ENCODE measurements at places on chromosomes 1 and 21. TPM values are rescaled to one million over a fixed set of nuclear protein-coding genes. Genes with fewer than 3 reads are reported as not detected.

The LRRC8C gene
- 1.4 TPM for total RNA-seq

The TNFRSF8 gene
- 0.30 TPM for total RNA-seq

- DNase-seq = no peak
Observed at GRCh38 chr1:160891474-160891873, 6.5 kb upstream of the ITLN1 start.

DNA sequence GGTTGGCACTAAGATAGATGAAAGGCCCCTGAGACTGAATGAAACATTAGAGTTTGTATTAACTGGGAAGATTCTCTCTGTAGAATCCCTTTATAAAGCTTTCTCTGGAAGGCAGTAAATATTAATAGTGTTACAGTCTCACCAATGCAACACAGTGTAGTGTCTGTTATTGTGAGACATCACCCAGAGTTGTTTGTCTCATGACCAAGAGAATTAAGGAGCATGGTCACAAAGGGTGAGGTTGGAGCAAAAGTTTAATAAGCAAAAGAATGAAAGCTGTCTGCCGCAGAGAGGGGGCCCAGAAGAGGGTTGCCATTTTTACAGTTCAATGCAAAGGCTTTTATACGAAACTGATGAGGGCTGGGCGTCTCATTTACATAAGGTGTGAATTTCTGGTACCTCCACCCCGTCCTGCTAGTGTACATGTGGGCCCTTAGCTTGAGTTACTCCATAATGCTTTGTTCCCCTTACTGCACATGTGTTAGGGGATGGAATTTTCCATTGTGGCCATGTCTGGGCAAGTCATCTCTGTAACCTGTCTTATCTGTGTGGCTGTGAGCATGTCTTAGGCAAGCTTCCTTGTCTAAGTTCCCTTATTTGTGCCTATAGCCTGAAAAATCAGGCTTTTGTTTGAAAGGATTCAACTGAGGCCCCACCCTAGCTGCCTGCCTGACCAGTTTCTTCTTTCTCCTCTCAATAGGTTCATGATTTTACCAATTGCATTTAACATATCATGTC lies 184.1 kb downstream of the RASAL2 start:
- no peak for DNase-seq

The ZFP69 gene
- 6.9 TPM for total RNA-seq

DNA sequence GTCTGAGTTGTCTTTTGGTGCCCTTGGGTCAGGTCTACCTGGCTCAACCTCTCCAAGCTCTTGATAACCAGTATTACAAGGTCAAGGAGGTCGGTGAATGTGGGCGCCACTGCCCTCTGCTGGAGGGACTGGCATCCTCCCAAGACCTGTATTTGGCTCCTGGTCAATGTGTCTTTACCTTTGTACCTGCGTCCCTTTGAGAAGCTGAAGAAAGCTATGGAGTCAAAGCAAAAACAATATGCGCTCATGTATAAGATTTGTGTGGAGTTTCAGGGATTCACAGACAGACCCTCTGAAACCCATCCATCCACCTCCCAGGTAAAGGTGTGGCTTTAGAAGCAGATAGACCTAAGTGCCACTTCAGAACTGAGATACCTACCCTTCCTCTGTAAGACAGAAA lies 61.8 kb upstream of the NBL1 start:
- peak; percentile 16 for DNase-seq

- DNase-seq = no peak
Observed at GRCh38 chr1:19363536-19364152, 51.5 kb downstream of the SLC66A1 start.

DNA sequence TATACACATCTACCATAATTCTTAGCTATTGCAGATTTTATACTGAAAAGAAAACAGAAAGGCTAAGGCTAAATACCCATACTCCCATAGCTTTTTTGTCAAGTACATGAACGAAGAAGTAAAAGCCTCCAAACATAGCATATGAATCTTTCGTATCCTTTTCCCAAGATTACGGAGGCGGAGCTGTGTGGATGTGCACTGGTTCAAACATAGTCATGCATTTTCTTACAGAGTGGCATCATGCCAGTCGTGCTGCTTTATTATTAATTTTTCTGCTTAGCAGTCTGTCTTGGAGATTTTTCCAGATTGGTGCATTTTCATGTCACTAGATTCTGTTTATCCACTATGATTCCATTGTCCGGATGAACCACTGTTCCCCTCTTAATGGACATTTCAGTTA lies 118.7 kb upstream of the RUNX3 start:
- DNase-seq = no peak

- DNase-seq = no peak
Observed at GRCh38 chr1:119336848-119337247, 31.7 kb upstream of the HAO2 start.

The TMEM61 gene
- not detected for total RNA-seq

GRCh38 chr1:223009406-223009805 lies 133.6 kb downstream of the TLR5 start:
- DNase-seq = no peak

GRCh38 chr1:86567878-86568277 lies 21.0 kb downstream of the CLCA4 start:
- no peak for DNase-seq

The SMCP gene
- total RNA-seq = not detected

DNA sequence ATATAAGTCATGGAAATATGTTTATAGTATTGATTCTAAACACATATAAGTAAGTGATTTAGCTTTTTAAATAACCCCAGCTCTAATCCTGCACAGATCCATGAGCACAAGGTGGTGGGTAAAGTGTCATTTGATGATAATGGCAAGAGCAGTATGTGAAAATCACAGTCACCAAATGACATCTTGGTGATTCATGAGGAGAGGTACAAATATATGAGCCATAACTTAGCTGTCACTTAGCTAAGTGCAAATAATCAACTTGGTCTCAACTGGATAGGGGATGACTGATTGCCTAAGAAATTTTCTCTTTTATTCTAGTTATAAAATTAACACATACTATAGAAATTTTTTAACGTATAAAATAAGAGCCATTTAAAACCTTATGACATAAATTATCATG lies 198.1 kb downstream of the ZZZ3 start:
- no peak for DNase-seq

GRCh38 chr1:188433425-188433824 lies 1604.7 kb downstream of the PLA2G4A start:
- DNase-seq = no peak

GRCh38 chr1:183734543-183735036 lies 70.3 kb upstream of the RGL1 start:
- DNase-seq = no peak

DNA sequence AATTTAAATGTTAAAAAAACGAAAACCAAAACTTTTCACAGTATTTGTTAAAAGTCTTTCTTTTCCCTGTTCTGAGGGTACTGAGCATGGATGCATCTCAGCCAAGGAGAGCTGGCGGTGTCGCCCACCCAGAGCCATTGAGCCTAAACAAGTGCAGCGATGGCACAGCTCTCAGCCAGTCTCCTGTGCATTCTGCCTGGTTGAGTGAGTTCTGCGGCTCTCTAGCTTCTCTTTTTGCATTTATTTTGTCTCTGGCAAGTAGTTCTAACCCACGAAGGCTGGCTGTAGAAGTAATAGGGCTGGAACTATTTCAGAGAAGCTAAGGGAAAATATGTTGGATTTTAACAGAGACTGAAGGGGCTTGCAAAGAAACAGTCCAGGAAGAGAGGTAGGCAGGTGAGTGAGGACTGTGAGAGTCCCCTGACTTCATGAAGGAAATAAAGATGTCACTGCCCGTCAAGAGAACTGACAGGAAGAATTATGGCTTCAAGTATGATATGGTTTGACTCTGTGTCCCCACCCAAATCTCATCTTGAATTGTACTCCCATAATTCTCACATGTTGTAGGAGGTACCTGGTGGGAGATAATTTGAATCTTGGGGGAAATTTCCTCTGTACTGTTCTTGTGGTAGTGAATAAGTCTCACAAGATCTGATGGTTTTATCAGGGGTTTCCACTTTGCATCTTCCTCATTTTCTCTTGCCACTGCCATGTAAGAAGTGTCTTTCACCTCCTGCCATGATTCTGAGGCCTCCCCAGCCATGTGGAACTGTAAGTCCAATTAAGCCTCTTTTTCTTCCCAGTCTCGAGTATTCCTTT lies 35.7 kb upstream of the LIN9 start:
- DNase-seq = no peak

DNA sequence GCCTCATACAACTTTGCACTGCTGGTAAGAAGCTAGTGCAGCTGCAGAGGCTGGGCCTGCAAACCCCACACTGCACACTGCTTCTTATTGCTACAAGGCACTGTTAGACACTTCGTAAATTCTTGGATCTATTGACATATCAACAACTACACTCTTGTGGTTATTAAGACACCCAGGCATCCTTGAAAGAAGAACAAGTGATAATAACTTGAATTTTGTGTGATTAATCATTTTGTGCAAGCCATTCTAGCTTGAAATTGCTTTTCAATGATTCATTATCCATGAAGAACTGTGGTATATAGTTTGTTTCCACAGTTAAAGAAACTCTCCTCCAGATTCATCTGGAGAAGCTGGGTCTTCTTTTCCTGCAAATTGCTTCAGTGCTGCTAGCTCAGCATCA lies 33.7 kb upstream of the IFI44L start:
- no peak for DNase-seq

The GBP2 gene
- total RNA-seq = 3.7 TPM

DNA sequence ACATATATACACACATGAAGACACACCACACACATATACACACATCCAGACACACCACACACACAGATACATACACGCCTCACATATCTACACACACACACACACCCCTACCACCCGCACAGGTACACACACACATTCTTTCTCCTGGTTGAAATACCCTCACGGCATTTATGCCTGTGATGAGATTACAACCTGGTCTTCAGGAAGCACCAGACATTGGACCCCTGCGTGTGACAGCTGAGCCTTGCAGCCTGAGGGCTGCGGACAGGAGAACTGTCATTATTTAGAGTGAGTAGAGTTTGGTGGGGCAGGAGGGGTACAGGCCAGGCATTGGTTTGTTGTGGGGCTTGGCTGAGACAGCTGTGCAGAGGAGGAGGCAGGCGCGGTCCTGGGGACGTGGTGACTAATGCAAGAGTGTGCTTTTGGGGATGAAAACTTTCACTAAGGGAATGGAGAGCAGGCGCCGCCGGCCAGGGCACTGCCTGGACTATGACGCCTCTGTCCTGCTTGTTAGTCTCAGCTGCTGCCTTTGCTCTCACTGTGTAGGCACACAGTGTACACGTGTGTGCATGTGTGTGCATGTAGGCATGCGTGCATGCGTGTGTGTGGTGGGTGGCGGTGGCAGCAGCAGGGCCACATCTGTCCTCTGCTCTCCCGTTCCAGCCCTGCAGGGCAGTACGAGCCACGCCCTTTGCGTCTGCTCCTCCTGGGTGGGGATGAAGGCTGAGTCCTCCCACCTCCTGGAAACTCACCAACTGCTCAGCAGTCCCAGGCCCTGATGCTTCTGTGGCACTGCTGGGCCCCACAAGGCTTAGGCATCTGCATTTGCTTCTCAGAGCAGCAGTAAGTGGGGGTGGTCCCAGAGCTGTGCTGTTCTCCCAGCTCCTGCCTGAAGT lies 57.6 kb downstream of the SPSB1 start:
- no peak for DNase-seq

The PRAMEF5 gene
- total RNA-seq = not detected

GRCh38 chr1:186099336-186100104 lies 275.5 kb downstream of the TPR start:
- no peak for DNase-seq

DNA sequence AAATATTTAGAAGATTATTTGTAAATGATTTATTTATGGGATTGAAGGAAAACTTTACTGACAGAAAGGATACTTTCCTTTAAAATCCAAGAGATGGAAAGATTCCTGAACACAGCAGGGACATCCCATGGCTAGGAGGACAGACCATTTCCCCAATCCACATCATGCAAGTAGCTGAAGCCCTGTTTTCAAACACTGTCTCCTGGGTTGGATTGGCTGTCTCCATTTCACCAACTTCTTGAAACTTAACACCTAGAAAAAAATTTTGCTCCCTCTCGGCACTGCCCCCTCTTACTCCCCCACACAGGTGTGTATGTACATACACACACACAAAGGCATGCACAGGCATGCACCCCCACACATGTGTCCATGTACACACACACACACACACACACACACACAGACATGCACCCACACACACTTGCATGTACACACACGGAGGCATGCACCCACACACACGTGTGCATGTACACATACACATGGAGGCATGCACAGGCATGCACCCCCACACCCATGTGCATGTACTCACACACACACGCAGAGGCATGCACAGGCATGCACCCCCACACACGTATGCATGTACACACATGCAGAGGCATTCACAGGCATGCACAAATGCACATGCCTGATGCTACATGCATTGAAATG lies 320.0 kb downstream of the CHRM3 start:
- no peak for DNase-seq

DNA sequence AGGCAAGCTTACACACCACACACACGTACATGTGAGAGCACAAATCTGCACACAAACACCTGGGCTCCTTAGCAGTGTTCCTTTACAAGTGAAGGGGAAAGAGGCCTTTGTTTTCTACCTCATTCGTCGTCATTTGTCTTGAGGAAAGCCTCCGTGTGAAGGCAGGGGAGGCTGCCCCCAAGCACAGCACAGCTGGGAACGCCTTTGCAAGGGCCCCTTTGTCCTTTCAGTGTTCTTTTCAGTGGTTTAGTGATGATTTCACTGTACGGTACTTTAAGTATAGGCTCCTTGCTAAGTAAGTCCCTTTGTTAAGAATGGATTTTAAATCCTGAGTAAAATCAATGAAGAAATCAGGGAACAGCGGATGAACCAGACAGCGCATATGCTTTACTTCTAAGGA lies 94.1 kb downstream of the PGBD5 start:
- no peak for DNase-seq

GRCh38 chr1:60956520-60956919 lies 125.8 kb upstream of the NFIA start:
- no peak for DNase-seq

DNA sequence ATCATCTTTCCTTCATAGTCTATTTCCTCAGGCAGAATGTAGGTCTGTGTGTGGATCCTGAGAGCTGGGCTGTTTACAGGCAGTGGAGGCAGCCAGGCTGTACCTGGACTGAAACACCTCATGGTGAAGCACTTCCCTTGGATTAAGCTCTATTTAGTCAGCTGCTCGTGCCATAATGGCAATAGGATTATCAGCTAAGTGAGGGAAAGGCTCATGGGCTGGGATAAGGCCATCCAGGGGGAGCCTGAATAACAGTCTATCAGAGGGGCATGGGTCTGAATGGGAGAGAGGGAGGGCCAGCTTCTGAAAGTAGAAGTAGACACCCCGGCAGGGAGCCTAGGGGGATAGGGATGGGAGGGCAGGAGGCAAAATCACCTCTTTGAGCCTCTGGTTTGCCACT lies 8.3 kb downstream of the RNASEL start:
- no peak for DNase-seq

- no peak for DNase-seq
Observed at GRCh38 chr1:214318356-214318755, 37.4 kb downstream of the SMYD2 start.

GRCh38 chr1:93411000-93411399 lies 36.9 kb upstream of the FNBP1L start:
- no peak for DNase-seq

The FMN2 gene
- 1.3 TPM for total RNA-seq

- no peak for DNase-seq
Observed at GRCh38 chr1:41887365-41887764, 31.4 kb downstream of the HIVEP3 start.

The TBX19 gene
- total RNA-seq = 2.9 TPM

Data from Caki2 (cell line).